ENCODE measurements at places on chromosomes 3 and 15.

DNA sequence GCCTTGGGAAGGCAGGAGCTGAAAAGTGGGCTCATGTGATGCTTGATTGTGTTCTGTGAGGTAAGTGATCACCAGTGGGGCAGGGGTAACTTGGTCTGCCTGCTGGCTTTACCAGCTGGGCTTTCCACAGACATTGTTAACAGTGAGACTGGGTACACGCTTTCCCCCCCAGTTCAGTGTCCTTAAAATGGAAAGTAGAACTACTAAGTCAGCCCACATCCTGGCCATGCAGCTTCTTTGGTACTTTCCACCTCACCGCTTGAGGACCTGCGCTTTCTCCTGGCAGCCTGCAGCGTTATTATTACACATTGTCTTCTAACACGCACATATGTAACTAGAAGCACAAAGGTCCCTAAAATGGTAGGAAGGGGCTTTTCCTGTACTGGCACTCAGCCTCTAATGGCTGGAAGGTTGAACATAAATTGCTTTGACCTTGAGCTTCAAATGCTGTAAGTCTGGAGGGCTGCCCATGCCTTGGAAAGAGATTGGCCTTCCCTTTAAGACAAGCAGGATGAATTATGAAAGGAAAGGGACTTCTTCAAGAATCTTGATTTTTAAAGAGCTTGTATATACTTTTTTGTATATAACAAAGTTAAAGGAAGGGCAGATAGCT is 216.1 kb upstream of the ROPN1 start:
- DNase-seq = no peak

DNA sequence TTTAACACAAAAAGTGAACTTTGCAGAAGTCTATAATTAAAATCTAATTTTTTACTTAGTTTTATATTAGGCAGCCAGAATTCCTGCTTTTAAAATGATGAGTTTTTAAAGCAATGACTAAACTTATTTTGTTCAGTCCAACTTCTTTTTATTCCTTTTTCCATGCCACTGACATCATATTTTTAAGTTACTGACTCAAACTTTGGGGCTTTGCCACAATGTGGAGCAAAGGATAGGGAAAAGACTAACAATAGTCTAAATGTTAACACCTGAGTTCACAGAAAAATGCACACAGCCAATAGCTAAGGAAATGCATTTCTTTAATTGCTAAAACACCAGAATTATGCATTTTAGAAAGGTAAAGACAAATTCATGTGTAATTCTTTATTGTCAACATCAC is 647.6 kb upstream of the DPPA4 start:
- DNase-seq = no peak

GRCh38 chr3:105866656-105867653 is 1.9 kb downstream of the CBLB start:
- DNase-seq = no peak

DNA sequence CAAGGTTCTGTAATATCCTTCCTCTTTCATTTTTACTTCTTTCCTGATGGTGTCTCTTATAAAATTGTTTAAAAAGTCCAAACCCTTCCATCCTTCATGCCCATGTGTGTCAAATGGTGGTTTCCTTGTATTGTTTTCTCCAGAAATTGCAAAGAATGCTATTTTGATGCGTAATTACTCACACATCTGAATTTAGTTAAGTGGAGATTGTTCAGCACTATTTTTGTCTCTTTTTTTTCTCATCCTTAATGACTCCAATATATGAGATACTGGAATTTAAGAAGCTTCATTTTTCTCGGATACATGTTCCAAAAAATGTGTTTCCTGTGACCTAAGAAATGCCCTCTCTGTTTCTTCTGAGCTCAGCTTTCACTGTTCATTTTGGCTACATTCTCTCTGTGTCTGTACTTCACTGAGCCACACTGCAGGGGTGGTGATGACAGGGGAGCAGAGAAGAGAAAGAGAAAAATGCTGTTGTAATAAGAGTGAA is 799.8 kb downstream of the DIPK2A start:
- peak; percentile 91 for DNase-seq

DNA sequence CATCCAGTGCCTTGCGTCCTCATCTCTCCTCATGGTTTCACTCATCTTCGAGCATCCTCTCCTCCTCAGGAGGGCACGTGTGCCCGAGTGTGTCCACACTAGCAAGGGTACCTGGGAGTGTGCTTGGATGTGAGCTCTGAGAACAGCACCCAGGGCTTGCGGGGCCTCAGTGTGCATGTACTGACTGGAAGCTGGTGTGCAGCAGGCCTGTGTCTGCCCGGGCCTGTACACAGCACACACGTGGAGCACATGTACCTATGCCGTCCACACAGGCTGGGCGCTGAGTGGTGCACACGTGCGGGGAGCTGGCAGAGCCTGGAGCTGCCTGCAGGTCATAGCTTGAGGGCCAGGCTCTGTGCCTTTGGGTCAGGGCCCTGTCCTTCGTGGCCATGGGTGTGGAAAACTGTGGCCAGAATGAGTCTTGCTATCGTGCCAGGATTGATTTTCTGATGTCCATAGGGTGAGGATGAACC is 34.9 kb downstream of the TSPAN3 start:
- DNase-seq = no peak

- DNase-seq = no peak
Measured at GRCh38 chr3:123155471-123156011, 46.2 kb upstream of the SEC22A start.

DNA sequence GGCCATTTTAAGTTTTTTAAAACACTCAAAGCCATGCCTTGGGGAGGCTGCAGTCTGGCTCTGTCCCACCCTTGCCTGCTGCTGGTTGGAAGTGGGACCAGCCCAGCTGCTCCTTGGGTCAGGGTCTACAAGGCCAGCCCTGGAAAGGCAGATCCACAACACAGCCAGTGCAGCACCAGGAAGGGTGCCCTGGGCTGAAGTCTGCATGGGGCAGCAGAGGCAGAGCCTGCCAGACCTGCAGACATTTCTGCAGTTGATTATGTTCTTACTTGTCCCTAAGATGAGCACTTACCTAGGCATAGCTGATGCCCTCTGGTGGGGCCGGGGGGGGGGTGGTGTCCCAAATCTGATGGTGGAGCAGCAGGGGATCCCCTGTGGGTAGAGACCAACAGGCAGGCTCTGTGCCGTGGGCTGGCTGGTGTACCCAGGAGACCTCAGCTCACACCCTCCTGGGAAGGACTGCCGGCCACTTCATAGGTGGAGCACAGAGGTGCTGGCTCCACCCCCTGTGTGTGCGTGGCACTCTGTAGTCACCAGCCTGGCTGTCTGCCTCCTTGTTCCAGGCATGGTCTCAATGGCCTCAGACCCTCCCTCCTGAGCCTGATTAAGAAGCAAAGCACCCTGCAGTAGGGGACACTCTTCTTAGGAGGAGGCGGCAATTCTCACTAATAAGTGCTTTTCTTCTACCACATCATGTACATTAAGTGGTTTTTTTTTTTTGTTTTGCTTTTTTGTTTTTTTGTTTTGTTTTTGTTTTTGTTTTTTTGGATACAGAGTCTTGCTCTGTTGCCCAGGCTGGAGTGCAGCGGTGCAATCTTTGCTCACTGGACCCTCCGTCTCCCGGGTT is 97.4 kb upstream of the KLF13 start:
- DNase-seq = no peak
